Right lobe of liver (tissue), 6 donors: ENCODE measurements at places on chromosomes 7 and 10.
A peak's percentile ranks its signal among the peaks of the same experiment; 100 is the strongest.

DNA sequence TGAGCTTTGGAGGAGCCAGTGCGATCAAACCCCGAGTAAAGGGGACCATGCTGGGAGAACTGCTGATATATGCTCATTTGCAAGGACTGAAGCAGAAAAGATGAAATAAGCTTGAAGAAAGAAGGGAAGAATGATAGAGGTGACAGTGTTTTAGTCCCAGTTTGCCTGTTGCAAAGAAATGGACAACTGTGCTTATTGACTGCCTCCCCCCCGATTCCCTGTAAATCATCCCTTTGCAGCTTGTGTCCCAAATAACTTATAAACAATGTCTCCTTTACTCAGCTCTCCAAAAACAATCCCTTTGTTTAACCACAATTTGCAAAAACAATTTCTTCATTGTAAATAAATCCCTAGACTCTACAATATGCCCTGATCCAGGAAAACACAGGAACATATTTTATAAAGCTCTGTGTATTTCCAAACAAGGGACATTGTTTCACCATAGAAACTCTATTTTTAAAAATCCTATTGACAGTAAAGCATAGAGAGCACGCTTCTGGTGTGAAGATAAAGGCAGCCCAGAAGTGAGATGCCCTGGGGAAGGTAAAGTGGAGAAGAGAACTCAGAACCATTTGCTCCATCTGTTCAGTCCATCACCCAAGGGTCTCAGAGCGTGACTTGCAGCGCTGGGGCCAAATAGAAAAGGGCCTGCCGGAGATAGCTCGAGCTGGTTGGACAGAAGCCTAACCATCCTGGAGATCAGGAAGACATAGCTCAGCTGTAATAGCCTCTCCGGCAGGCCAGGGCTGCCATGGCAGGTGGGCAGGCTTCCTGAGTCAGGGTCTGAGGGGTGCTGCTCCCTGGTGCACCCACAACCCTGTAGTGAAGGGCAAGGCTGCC is 280.5 kb downstream of the WDR11 start:
- DNase-seq, result no peak

DNA sequence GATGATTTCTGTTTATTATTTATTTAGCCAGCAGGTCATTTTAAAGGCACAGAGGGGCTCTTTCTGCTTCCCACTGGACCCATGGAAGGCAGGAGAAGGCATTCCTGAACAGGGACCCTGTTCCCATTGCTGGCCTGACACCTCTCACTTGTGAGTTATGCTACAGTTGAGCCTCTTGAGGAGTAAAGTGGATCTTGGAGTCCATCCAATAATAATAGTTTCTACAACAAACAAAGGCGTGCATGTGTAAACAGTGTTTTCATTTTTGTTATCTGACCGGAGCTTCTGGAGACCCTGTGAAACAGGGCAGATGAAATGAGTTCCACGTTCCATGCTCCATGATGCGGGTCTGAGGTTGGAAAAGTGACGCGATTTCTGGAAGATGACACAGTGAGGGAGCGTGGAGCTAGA is 127.3 kb upstream of the HABP2 start:
- DNase-seq, result no peak

GRCh38 chr10:101014230-101014884 is 14.7 kb downstream of the LZTS2 start:
- peak; percentile 79 for DNase-seq

DNA sequence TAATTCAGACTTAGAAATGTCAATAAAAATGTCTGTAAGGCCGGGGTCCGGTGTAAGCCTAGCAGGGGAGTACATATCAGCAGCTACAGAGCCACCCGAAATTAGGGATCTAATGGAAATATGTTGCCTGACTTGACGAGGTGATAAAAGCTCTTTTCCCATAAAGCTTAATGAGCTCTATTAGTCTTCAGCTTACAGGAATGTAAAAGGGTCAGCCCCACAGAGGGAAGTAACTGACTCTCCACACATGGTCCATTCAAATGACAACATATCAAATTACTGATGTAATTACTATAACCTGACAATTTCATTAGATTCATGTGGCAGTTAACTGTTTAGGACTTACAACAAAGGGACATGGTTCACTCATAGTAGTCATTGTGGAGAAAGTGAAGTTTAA is 62.3 kb downstream of the ATE1 start:
- DNase-seq, result no peak

DNA sequence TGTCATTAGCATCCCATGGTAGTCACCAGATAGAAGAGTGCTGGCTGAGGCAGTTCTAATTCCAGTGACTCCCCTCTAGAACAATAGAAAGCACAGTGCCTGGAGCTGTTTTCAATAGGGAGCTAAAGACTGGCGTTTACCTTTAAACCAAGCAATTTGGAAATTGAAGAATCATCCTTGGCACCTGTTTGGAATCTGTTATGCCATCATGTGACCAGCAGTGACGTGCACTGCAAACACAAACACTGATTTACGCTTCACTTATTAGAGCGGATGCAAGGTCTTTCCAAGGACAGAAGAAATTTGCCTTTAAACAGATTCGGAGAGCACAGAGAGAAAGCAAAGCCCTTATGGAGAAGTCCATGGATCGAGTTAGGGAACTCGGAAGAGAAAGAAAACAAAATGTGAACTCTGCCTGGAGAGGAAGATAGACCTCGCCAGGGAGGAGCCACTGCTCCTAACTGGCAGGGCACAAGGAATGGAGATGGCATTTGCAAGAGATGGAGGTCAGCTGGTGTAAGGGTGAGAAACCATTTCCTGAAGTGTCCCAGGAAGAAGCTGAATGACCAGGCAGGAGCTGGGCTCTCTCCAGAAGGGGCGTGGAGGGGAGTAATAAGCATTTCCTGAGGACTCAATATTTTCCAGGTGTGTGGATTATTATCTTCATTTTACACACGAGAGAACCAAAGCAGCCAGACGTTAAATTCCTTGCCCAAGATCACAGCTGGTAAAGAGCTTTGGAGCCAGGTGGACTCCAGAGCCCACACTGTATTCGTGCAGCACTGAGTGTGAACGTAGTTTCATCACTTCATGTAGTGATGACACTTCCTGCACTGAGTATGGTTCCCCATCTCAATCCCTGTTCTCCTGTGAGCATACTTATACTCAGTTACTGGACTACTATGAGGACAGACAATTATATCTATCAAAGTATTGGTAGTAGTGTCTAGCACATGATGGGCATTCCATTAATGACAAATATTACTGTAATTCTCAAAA is 97.7 kb downstream of the CUBN start:
- DNase-seq, result no peak

GRCh38 chr7:104723001-104723400 is 291.0 kb upstream of the KMT2E start:
- DNase-seq, result no peak

- no peak for DNase-seq
Observed at GRCh38 chr7:63039882-63040281, 958.8 kb upstream of the ZNF722 start.

- no peak for DNase-seq
Observed at GRCh38 chr7:98224701-98225181, 13.5 kb downstream of the BHLHA15 start.

DNA sequence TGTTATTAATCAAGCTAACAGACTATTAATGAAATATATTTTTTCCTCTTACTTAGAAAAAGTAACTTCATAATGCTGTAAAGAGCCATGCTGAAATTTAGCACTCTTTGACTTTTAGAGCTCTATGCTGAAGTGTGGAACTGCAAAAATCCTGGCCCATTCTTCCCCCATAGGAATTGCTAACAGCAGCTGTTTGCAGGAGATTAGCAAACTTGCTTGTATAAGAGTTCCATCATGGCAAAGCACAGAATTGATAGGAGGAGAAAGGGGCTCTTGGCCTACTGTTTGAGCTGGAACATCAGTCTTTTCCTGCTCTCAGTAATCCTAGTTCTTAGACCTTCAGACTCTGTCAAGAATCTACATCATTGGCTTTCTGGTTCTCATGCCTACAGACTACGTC is 18.3 kb upstream of the GNAT3 start:
- no peak for DNase-seq

DNA sequence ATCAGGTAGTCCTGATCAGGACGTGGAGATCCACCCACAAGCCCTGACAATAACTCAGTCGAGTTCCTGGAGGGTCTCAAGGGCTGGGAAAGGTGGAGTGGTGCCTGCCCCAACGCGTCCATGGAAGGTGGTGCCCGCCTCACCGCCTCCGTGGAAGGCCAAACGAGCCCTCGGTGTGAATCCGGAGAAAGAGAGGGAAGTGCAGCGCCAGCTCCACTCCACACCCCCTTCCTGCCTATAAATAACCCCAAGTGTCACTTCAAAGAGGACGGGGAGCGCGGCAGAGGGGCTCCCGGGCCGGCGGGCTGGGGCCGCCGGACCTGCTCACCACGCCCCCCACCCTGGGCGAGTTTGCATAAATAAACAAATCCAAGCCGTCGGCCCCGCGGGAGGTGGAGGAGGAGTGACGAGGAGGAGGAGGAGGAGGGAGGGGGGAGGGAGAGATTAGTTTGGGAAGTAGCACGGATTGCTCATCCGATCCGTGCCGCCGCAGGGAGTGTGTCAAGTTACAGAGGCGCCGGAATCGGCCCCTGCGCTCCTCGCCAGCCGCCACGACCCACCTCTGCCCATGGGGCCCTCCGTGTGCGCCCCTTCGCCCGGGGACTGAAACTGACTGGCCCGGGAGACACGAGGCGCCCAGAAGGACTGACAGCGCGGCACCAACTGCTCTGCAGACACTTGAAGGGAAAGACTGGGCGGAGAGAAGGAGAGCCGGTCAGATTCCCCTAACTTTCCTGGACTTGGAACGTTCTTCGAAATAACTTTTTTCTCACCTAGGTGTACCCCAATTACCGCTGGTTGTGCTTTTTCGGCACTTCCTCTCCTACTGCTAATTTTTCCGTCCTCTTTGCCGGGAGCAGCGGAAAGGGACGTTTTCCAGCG is at the start of gene COL13A1:
COL13A1 (plus strand) TSS at position 473 of the 882 bp plus-strand sequence. CDS start 518 bp downstream, outside the sequence.
- peak; percentile 39 for DNase-seq

GRCh38 chr10:114885443-114885842 is 52.6 kb upstream of the TRUB1 start:
- no peak for DNase-seq

- DNase-seq, result no peak
Observed at GRCh38 chr7:133478591-133479135, 225.8 kb downstream of the EXOC4 start.

GRCh38 chr10:126407831-126408230 is 19.6 kb upstream of the ADAM12 start:
- no peak for DNase-seq

DNA sequence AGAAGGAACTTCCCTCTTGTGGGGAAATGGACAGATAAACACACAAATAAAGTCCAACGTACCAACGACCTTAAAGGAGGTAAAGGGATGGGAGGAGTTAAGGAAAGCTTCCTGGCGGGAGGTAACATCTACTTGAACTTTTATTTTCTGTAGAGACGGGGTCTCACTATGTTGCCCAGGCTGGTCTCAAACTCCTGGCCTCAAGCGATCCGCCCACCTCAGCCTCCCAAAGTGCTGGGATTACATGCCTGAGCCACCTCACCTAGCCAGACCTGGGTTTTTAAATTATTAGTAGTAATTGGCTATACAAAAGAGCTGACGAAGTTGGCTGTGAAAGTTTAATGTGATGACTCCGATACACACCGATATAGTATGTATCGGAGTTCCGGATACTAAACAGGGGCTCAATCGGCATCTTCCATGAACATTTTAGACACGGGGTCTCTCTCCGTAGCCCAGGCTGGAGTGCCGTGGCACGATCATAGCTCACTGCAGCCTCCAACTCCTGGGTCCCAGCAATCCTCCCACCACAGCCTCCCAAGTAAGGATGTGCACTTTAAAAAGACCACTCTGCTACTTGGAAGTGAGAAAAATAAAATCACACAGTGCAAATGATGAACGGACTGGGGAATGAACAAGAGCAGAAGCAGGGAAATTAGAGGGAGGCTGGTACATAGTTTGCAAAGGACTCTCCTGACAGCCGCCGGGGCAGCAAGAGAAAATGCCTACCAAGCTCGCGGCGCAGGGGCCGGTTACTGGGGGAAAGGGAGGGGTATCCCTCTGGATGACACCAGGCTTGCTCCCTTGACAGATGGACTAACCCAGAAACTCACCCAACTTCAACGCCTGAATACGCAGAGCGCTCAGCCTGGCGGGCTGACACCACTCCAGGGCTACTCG is 1.0 kb downstream of the BCL7B start:
- DNase-seq, result no peak

DNA sequence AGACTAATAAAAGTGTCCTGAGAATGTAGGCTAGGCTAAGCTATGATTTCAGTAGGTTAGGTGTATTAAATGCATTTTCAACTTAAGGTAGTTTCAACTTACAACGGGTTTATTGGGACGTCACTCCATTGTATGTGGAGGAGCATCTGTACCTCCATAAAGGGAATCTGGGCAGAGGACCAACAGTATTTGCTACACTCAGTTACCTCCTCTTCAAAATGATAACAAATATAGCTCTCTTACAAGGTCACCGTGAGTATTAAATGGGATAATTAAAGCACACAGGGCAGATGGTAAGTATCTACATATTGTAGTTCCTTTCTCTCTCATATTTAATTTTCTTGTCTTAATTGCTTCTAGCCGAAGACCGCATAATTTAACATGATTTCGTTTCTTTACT is 59.0 kb upstream of the FGL2 start:
- DNase-seq, result no peak

DNA sequence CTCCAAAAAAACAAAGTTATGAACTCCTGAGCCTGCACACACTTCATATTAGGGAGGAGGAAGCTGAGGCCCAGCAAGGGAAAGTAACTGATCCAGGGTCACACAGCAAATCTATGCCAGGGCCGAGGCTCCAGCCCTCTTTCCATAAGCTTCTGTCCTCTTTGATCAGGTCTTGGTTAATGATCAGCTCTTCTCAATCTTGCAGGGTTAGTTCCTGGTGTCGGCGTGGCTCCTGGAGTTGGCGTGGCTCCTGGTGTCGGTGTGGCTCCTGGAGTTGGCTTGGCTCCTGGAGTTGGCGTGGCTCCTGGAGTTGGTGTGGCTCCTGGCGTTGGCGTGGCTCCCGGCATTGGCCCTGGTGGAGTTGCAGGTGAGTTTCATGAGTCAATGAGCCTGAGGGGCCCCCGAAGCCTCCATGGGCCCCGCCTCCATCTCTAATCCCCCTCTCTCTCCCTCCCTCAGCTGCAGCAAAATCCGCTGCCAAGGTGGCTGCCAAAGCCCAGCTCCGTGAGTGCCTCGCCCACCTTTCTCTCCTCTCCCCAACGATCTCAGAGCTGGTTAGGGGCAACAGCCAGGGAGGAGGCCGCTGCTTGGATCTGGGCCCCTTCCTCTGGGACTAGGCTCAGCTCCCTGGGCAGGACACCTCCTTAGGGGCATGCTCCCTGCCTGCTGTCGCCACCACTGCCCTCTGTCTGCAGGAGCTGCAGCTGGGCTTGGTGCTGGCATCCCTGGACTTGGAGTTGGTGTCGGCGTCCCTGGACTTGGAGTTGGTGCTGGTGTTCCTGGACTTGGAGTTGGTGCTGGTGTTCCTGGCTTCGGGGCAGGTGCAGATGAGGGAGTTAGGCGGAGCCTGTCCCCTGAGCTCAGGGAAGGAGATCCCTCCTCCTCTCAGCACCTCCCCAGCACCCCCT is 23.7 kb upstream of the LIMK1 start:
- DNase-seq, result peak; percentile 96

- DNase-seq, result peak; percentile 39
Observed at GRCh38 chr10:43206391-43207235, 60.3 kb downstream of the RASGEF1A start.

- no peak for DNase-seq
Observed at GRCh38 chr10:87973635-87974034, 110.2 kb downstream of the PTEN start.
